Activated CD8-positive, alpha-beta T cell treated with anti-CD3 and anti-CD28 coated beads for 36 hours (primary cell): ENCODE measurements at places on chromosomes 6 and 20.

DNA sequence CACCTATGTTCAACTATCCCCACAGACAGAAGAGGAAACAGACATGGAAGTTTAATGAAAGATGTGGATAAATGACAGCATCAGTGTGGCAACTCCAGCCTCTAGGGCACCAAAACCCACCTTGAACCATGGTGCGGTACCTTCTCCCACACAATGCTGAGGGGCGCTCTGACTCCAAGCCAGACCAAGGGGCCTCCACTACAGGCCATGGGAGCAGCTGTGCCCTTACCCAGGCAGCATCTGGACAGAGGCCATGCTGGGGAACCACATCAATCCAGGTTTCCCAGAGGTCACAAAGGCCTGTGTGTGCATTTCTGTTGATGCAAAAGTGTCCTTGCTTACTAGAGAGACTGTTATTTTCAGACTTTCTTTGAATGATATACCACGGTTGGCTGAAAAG is 4.1 kb downstream of the PRR18 start:
- DNase-seq: no peak

GRCh38 chr6:157574851-157575424 is 193.9 kb downstream of the ZDHHC14 start:
- DNase-seq: no peak

GRCh38 chr6:49978332-49979226 is 9.2 kb upstream of the DEFB113 start:
- DNase-seq: no peak

DNA sequence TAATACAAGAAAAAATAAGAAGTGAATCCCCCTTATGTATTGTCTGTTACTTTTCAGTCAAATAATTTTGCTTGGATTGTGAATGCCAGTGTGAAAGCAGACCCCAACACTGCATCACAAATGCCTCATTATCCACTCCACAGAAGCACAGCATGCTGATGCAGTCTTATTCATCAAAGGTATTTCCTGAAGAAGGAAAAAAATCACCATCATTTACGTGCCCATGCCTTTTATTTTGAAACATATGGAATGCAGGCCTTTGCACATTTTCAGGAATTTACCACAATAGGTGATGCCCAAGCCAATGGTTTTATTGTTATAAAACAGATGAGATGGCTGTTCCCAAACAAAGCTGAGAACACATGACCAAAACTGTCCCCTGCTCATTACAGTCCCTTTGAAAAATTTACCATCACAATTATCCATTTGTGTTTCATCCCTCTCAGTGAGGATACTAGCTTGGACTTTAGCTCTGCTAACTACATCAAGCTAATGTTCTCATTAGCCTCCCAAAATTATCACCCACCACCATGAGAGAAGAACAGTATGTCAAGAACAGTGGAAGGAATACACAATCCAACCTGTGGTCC is 180.6 kb upstream of the HTR1E start:
- DNase-seq: no peak

- DNase-seq: no peak
These were observed 72.8 kb downstream of the ATXN1 start for GRCh38 chr6:16688436-16688835.

DNA sequence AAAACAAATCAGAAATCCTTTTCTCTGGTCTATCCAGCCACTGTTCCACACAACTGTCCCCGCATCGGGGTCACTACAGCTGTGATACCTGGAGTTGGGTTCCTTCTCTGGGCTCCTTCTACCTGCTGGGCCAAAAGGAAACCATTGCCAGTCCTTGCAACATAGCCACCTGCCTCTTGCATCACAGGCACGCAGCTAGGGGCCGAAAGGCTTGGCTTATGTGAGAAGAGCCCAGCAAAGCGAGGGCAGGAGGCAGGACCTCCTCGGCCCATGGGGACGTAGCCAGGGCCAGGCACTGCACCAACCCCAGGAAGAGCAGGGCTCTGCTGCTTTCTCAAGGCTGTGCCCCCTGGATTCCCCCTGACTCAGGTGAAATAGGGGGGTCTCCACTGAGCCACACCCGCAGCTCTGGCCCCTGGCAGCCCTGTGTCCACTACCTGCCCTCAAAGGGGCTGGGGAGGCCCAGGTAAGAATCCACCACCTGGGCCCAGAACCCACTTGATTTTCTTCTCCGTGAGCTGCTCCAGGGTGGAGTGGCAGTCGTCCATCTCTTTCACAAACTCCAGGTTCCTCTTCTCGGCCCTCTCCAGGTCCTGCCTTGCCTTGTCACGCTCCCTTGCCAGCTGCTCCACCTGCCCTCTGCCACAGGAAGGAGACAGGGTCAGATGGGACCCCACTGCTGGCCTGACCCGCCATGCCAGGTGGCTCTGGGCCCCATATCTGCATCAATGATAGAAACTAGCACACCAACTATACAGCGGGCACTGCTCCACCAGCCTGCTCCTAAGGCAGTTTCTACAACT is 88.9 kb downstream of the GINS1 start:
- no peak for DNase-seq

- DNase-seq: no peak
These were observed 187.0 kb downstream of the TSHZ2 start for GRCh38 chr20:53159160-53159559.

DNA sequence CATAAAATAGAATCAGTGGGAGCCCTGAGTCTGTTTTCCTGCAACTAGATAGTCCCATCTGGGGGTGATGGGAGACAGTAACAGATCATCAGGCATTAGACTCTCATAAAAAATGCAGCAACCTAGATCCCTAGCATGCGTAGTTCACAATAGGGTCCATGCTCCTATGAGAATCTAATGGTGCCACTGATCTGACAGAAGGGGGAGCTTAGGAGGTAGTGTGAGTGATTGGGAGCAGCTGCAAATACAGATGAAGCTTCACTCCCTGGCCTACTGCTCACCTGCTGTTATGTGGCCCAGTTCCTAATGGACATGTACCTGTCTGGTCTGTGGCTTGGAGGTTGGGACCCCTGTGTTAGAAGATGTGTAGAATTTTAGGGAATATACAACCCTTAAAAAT is 904.5 kb upstream of the EPHA7 start:
- no peak for DNase-seq

DNA sequence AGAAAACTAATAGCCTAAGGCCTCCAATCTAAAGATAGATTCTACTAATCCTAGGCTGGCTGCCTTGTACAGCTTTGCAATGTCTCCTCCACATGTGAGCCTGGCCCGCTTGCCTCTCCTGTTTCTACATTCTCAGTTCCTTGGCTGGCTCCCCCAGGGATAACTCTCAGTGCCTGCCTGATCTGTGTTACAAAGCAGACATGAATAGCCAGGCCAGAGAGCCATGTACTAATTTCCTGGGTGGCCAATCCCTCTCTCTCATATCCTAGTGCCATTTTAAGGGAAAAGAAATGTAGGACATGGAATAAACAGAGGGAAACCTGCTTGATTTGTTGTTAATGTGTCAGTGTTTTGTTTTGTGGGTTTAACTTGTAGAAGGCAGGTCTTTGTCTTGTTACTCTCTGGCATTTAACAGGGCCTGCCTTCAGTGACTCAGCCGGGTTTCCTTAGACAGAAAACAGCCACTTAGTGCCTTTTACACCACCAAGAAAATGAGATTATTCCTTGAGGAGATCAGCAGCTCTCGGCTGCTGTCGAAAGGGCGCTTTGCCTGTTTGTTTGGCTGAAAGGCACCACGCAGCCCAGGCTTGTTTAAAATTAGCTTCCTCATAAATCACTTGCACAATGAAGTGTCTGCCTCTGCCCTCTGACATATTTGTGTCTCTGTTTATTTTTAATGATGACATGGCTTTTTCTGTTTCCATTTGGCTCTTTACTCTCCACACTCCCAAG is 702.7 kb downstream of the MAFB start:
- DNase-seq: no peak
